ENCODE measurements at places on chromosomes 16 and 17.

DNA sequence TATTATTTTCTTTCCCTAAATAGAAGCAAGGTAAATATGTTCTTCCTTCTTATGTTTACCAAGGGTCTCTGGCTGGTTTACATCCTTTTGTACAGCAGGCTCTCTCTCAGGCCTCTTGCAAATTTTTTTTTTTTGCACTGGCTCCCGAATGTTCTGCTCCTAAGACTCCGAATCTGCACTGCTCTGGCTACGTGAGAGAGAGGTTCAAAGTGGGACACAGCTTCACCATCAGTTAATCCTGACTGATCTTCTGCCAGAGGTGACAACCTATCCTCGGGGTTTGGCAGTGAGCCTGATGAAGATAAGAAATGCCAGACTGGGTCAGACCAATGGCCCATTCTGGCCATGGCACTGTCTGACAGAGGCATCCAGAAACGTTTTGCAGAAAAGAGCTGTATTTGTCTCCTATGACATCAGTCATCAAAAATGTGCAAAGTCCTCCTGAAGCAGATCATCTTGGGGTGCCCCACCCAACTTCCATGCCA is 136.9 kb downstream of the GRIN2A start:
- no peak for DNase-seq

DNA sequence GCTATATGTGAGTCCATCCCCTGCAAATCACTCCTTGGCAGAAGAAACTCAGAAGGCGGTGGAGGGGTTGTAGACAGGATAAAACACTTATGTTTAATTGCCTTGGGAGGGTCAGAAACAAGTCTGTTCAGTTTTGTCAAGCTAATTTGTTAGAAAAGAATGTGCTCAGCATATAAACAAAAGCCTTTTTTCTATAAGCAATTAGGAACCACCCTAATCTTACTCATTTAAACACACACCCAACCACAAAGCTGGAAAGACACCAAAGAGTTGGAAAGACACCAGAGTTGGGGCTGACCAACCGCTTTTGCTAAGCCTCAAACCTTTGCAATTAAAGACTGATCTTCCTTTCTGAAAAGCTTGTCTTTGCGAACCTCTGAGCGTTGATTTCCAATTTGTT is 439.2 kb upstream of the ERCC4 start:
- no peak for DNase-seq

DNA sequence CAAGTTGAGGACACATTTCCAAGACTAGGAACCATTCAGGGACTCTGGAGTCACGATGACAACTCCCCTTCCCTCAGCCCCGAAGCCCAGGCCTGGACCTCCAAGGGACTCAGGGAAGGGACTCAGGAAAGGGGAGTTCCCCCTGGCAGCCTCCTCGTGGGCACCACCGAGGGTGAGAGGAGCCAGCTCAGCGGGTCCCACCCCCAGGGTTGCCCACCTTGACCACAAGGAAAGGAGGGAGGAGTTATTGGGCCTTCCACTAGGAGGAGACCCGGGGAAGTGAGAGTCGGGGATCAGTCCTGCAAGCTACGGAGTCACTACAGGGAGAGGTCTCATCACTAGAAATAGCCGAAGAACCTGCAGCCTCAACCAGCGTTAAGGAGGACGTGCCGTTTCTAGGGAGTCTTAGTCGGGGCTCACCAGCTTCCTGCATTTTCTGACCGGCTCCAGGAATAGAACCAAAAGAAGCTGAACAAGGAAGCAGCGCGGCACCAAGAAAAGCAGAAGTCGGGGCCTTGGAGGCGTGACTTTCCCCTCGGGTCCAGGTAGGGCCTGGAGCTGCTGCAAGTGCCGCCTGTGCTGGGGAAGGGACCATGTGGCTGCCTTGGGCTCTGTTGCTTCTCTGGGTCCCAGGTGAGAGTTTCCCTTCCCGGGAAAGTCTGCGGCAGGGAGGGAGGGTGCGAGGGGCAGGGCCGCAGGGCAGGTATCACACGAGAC is at the start of gene CD300A:
CD300A (plus strand) TSS at position 524 of the 717 bp plus-strand sequence; CDS start at position 594, 70 bp downstream.
- DNase-seq, result no peak

DNA sequence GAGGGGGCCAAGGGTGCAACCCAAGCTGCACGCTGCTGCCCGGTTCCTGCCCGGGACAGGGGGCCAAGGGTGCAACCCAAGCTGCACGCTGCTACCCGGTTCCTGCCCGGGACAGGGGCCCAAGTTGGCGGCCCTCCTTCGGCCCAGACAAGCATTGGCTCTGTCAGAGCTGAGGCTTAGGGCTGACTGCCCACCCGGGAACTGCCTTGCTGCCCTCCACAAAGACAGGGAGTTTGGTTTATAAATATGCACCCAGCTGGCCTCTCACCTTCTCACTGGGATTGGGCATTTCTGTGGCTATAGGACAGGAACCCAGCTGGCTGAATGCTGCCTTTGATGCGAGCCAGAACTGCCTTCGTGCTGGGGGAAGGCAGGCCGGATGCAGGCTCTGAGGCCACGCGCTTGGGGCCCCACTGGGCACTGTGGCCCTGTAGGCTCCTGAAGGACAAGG is 105.7 kb downstream of the IRX5 start:
- DNase-seq, result no peak

- DNase-seq, result no peak
Observed at GRCh38 chr17:44780161-44780560, 21.4 kb downstream of the ADAM11 start.

DNA sequence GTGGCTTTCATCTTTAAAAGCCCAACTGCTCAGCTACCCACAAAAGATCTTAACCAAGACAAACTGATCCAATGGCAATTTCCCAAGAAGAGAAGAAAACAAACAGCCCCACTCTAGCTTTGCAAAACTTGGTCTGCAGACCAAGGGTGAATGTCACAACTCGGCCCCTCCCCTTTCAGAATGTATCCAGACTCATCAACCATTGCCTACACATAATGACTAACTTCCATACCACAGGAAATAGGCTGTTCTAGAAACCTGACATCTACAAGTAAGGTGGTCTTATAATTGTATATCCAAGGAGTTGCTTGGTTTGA is 16.0 kb downstream of the DCUN1D3 start:
- DNase-seq, result no peak

DNA sequence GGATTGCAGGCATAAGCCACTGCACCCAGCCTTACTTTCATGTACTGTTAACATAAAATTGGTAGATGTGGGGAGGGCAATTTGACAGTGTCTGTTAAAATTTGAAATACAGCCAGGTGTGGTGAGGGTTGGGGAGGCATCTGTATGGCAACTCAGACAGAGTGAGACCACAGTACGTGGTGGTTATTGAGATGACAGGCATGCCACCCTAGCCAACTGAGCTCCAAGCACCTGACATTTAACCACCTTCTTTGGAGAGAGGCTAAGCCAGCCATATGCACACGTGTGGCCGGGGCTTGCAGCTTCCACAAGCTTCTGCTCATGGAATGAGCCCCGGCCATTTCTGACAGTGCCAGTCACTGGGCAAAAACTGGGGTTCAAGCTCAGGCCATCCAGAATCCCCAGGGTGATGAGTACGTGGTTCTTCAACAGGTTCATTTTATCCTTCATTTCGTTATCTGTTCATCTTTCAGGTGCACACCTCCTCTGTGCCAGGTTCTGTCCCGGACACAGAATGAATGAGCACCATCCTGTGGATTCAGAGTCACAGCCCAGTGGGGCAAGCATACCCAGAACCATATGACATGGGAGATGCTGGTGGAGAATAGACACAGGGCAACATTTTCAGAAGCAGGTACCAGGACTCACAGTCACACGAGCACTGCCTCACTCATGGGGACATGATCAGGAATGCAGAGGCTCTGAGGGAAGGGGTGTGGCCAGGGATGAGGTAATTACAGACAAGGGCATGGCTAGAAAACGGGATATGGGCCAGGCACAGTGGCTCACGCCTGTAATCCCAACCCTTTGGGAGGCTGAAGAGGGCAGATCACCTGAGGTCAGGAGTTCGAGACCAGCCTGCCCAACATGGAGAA is 36.2 kb downstream of the C16orf82 start:
- no peak for DNase-seq

DNA sequence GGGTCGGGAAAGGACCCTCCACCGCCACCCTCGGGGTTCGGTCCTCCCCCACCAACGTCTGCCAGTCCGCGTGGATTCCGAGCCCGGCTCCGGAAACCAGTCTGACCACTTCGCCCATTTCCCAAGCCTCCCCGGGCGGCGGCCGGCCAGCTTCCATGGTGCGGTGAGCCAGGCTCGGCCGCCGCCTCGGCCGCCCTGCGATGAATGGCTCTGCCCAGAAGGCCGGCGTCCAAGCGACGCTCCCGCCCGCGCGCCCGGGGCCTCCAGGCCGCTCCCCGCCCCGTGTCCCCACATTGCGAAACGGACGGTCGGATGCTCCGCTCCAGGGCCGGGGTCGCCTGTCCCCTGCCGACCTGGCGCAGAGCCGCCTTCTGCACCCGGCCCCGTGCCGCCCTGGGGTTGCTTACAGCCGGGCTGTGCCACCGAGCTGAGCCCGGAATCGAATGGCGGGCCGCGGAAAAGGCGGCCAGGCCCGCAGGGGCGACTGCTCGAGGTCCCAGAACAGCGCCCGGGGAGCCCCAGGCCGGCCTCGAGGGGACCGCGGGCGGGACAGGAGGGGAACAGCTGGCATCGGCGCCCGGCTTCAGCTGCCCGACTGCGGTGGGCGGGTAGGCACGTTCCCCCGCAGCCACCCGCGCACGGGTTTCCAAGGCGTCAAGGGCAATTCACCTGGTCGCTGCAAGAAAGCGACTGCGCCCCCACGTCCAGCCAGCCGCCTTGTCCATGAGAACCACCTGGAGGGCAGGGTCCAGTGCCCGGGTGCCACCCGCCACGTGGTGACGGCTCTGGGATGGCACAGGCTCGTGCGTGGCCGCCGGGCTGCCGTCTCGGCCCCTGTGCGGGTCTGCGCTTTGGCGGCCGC is 18.3 kb upstream of the CBX8 start:
- no peak for DNase-seq

DNA sequence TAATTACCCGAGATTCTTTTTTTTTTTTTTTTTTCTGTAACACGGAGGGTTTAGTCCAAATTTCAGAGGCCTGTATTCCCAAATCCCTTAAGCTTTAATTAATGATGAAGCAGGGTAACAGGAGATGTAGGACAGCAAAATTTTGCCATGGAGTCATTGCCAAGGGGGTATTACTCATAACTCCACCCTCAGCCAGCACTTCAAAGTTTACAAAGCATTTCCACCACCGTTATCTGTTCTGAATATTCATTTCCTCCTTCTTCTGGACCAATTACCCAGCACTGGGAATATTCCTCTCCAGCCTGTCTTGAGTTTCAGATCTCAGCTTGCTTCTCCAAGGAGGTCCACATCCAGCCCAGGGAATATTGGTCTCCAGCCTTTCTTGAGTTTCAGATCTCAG is 747.5 kb upstream of the EEF2KMT start:
- no peak for DNase-seq

- DNase-seq, result no peak
Observed at GRCh38 chr16:86806838-86807351, 228.5 kb downstream of the FOXL1 start.

DNA sequence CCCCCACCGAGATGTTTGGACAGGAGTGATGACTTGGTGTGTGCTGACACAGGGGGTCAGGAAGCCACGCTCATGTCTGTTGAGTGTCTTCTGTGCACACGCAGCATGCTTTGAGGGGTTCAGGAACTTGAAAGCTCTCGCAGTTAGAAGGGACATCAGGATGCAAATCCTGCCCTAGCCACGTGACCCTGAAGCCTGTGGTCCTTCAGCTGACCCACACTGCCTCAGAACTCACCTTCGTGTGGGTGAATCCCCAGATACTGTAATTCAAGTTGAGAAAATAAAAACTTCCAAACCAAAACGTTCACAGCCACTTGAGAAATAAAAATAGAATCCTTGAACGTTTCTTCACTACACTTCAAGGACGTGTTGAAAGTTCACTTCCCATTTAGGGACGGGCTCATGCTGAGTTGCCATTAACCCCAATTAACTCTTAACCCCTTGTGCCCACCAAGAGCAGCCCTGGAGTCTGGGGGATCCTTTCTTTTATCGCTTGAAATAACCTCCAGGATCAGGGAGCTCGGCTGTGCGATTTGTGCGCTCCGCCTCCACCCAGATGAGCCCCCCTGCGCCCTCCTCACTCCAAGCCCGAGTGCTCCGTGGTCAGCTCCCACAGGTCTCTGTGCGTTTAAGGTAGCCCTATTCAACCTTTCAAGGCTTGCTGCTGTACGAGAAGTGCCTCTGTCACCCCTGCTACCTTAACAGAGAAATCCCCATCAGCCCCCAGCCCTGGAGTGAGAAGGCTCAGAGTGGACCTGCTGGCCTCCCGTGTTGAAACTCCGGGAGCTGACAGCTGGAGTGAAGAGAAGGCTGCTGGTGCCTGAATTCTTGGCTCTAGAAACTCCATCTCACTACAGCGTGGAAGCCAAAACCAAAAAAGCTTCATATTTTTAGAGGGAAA is 36.2 kb upstream of the NAT9 start:
- DNase-seq, result no peak

DNA sequence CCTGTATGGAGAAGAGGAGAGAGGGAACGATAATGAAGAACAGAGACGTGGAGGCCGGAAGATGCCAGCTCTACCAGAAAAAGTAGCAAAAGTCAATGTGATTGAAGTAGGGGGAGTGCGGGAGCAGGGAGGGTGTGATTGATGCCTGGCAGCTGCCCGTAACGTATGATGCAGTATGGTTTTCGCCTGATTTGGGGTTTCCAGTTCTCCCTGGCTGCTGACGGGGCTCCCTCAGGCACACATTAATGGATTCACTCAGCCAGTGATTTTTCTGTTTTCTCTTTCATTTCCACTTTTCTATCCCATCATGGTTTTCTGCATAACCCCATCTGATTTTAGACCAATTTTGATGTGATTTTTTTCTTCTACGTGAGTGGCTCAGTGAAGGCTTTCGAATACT is 62.1 kb downstream of the PRKCA start:
- no peak for DNase-seq

GRCh38 chr17:6078458-6078871 is 8.3 kb downstream of the WSCD1 start:
- no peak for DNase-seq

DNA sequence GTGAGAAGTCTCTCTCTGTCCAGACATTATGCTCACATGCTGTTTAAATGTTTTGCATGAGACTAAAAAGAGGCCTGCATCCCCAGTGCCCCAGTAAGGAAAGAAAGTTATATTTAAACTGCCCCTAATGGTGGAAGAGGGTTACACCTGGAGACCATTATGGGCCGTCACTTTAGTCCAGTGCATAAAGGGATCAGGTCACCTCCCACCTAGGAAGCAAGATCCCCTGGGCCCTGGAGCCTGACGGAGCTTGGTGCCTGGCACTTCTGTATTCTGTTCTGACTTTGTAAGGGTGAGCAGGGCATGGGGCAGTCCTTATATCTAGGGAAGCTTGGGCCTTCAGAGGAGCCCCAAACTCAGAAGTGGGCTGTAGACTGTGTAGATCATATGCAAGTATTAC is 67.9 kb downstream of the CPPED1 start:
- DNase-seq, result no peak

DNA sequence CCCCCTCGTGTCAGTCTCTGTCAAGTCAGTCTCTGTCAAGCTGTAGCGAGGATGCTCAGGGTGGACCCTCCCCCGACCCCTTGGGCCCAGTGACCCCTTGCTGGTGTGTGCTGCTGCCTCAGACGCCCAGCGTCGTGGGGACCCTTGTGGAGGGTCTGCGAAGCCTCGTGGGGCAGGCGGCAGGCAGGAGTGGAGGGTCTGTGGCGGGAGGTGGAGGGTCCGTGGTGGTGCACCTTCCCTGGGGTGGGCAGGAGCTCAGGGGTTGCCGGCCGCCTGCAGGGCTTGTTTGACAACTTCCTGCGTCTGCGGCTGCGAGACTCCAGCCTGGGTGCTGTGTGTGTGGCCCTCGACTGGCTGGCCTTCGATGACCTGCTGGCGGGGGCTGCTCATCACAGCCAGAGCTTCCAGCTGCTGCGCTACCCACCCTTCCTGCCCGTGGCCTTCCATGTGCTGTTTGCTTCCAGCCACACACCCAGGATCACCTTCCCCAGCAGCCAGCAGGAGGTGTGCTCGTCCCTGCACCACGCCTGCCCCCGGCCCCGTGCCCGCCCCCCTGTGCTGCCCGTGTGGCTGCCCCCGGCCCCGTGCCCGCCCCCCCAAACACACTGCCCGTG is 5.6 kb downstream of the GNG13 start:
- no peak for DNase-seq
